ENCODE measurements at places on chromosomes 1 and 21.
A peak's percentile ranks its signal among the peaks of the same experiment; 100 is the strongest.

GRCh38 chr1:12773438-12773837 is at the start of gene PRAMEF12:
TSS of gene PRAMEF12 (plus strand) at chr1:12773738. CDS start at chr1:12774868, 1,130 bp downstream.
- DNase-seq: no peak

DNA sequence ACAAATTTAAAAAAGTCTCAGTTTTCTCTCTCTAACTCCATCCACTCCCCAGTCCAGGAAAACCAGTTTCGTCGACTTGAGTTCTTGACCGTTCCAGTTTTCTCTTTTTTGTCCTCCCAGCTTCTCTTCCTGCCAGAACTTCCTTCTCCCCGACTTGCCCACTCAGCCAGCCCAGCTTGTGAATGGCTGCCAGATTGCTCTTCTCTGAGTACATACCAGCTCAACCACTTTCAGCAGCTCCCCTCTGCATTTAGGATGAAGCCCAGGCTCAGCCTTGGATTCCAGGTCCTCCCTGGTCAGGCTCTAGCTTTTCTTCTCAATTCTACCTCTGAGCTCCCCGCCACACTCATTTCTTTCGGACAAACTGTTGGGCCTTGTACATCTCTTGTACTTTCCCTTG is 1.4 kb downstream of the DIO1 start:
- no peak for DNase-seq

- DNase-seq: peak; percentile 6
These were observed 47.4 kb upstream of the USP25 start for GRCh38 chr21:15682186-15682895.

GRCh38 chr1:28775121-28775942 is 36.6 kb upstream of the OPRD1 start:
- DNase-seq: peak; percentile 79

GRCh38 chr1:83012950-83013349 is 986.0 kb downstream of the TTLL7 start:
- no peak for DNase-seq
